Stimulated activated CD4-positive, alpha-beta T cell treated with anti-CD3 and anti-CD28 coated beads, Interleukin-2, amount 100 ng/mL, for 48 hours (primary cell): ENCODE measurements at places on chromosomes 13 and 19.

GRCh38 chr13:44243198-44243857, 130.3 kb upstream of the SERP2 start:
- no peak for DNase-seq

- no peak for DNase-seq
Measured at GRCh38 chr19:10070730-10071446, 15.2 kb upstream of the SHFL start.

DNA sequence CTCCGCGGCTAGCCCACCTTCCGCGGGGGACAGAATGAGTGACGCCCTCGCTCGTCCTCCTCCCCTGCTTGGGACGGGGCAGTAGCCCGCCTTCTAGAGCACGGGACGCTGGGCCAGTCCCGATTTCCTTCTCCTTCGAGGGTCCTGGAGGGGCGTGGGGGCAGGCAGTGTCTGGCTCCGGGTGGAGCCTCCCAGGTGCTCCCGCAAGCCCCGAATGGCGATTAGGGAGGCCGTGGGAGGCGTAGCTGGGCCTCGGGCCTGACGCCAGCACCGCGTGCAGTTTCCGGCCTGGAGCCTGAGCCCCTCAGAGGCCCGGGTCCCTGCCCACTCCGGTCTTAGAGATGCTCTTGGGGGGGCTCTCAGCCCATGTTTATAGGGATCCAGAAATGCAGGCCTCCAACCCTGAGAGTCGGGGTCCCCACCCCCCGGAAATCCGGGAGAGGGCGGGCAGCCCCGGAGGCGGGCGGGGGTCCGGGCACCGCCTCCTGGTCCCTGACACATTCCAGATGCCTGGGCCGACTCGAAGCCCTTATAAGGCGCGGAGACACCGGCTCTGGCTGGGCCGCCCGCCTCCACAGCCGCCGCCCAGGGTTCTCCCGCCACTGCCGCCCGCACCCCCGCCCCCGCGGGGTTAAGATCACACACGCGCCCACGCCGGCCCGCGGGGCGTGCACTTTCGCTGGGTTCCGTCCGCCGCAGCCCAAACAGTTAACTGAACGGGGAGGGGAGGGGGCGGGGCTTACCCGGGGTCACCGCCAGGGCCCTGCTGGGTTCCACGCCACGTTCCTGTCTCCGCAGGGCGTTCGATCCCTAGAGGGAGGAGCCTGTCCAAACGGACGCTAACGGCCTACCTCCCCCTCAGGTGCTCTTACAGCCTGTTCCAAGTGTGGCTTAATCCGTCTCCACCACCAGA, 1.5 kb downstream of the MYADM start:
- DNase-seq, result peak; percentile 79

- no peak for DNase-seq
Measured at GRCh38 chr13:33367926-33368325, 82.4 kb upstream of the STARD13 start.

DNA sequence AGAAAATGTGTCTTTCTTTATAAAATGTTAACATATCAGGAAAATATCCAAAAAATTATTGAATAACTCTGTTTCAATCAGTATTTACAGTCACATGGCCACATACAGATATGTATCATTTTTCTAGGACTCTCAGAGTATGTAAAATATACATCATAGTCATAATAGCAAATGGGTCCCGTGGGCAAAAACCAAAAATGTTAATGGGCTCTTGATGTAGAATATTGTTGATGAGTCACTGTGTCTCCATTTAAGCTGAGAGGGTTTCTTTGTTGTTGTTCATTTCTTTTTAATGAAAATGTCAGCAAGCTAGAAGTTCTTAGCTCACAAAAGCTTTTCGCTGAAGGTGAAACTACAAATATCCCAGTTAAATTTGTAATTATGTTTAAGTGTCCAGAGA, 1713.1 kb upstream of the PCDH20 start:
- no peak for DNase-seq

DNA sequence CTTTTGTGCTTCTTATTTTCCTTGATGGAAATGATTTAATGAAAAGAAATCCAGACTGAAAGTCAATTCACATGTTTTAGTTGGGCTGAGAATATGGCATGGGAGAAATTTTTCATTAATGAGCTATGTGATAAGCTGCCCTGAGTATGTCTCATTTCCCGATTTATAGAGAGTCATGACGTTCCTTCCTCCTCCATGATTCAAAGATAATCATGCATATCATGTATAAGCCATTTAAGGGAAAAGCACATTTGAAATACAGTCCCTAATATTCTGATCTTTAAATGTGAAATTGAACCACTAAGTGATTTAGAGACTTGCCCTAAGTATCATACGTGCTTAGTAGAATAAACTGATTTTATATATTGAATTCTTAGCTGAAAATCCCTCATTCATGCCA, 840.9 kb downstream of the PCDH17 start:
- no peak for DNase-seq

GRCh38 chr13:59780058-59780457, 383.7 kb downstream of the DIAPH3 start:
- DNase-seq, result no peak

DNA sequence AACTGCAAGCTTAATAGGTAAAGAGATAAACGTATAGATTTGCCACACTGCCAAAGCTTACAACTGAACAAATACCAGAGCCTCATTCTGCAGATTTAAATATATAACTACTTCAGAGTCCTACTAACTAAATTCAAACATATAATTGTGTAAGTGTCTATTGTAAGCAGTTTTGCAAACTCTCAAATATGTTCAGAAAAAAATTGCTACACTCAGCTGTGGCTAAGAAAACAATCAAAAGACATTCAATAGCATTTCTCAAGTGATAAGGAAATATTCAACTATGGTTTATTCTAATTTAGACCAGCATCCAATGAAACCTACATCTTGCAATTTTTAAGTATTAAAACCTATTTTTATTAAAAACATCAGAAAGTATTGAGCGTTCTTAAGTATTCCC, 202.4 kb downstream of the KCTD12 start:
- no peak for DNase-seq

GRCh38 chr19:45852983-45853382, 10.0 kb downstream of the SYMPK start:
- no peak for DNase-seq

DNA sequence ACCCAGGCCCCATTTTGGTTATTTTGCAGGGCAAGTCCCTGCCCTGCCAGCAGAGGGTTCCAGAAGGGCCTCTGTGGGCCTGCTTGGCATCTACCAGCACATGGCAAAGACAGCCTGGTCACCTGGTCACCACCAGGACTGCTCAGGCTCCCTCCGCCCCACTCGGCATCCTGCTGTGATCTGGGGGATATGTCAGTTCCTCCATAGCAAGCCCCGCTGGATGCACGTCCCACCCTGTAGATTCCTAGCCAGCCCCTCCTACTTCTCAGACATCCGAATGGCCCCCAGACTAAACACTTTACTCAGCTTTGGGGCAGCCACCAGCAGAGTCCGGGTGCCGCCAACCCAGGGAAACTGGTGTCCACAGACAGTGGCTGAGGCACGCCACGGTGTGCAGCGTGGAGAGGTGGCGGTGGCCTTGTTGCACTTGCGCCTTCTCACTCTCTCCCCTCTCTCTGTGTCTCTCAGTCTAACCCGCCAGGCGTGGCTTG, 31.8 kb upstream of the USE1 start:
- DNase-seq, result peak; percentile 19

GRCh38 chr19:741506-742131, 9.3 kb upstream of the MISP start:
- DNase-seq, result no peak

- DNase-seq, result no peak
Measured at GRCh38 chr13:48043789-48044503, 6.4 kb downstream of the NUDT15 start.
